ENCODE measurements at places on chromosomes 1 and 21.

- DNase-seq = no peak
These were observed 41.8 kb downstream of the XCL1 start for GRCh38 chr1:168617974-168618750.

GRCh38 chr1:5685446-5686040 is 306.7 kb downstream of the NPHP4 start:
- no peak for DNase-seq

GRCh38 chr1:2230781-2231531 is 2.8 kb downstream of the SKI start:
- DNase-seq = peak; percentile 74

DNA sequence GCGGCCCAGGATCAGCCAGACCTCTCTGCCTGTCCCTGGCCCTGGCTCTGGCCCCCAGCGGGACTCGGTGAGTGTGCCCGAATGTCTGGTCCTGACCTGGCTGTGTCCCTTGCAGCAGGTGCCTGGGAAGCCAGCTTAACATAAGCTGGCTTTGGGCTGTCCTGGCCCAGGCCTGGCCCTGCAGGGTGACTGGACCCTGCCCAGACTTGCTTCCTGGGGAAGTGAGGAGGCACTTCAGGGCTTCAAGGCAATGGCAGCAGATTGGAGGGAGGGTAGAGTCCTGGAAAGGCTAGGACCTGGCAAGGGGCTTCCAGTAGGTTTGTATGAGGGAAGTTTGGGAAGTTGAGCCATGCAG is 16.4 kb downstream of the RPS6KA1 start:
- no peak for DNase-seq

- DNase-seq = no peak
These were observed 2.6 kb downstream of the PTTG1IP start for GRCh38 chr21:44870748-44871495.

- no peak for DNase-seq
These were observed 57.9 kb upstream of the EDN2 start for GRCh38 chr1:41542196-41542930.

GRCh38 chr1:222794656-222795474 is 20.0 kb upstream of the DISP1 start:
- DNase-seq = no peak

GRCh38 chr1:203537806-203538464 is 44.0 kb downstream of the OPTC start:
- no peak for DNase-seq

- no peak for DNase-seq
These were observed 580.1 kb upstream of the ADGRL2 start for GRCh38 chr1:81220614-81221071.

- no peak for DNase-seq
These were observed 296.0 kb downstream of the TBX15 start for GRCh38 chr1:118692143-118692542.

GRCh38 chr1:37606481-37607263 is 10.9 kb upstream of the GNL2 start:
- DNase-seq = no peak

GRCh38 chr21:29053011-29053553 is 20.4 kb downstream of the CCT8 start:
- DNase-seq = no peak

DNA sequence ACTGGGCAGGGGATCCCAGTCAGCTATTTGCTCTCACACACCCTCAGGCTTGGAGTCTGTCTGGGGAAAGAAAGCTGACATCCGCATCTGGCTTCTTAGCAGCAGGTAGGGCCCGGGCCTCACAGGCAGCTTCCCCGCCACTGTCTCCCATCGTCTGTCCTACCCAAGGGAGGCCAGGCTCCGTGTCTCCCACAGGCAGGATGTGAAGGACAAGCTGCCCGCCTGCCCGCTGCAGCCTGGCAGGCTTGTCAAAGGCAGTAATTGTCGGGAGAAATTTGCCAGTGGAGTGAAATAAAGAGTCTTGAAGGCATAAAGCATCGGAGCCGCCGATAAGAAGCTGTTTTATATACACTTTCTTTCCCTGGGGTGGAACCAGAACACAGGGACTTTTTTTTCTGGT is 44.0 kb upstream of the DISP3 start:
- DNase-seq = no peak

GRCh38 chr1:110783292-110783918 is 89.5 kb upstream of the CD53 start:
- DNase-seq = peak; percentile 68

- no peak for DNase-seq
These were observed 289.1 kb upstream of the PLD5 start for GRCh38 chr1:242813490-242814091.

- DNase-seq = no peak
These were observed 117.8 kb downstream of the GLIS1 start for GRCh38 chr1:53621144-53621543.

GRCh38 chr21:35860189-35860869 is 200.0 kb downstream of the SETD4 start:
- no peak for DNase-seq

DNA sequence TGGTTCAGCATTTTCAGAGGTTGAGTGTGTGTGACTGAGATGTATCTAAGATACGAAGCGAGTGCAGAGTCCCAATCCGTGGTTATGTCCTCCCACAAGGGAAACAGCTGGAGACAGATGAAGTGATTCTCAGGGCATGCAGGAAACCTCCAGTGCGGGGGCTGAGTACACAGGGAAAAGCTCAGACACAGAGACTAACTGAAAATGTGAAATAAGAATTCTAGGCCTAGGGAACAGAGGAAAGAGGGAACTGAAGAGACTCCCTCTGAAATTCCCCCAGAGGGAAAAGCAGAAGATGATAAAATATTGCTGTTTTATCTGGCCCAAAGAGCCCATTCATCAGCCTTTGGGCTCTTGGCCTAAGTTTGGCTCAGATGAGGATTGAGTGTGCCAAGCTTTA is 116.8 kb downstream of the LRRC53 start:
- DNase-seq = no peak

- DNase-seq = no peak
These were observed 35.6 kb upstream of the ECE1 start for GRCh38 chr1:21325731-21326387.

GRCh38 chr1:6646499-6647148 is 22.0 kb downstream of the THAP3 start:
- DNase-seq = no peak

DNA sequence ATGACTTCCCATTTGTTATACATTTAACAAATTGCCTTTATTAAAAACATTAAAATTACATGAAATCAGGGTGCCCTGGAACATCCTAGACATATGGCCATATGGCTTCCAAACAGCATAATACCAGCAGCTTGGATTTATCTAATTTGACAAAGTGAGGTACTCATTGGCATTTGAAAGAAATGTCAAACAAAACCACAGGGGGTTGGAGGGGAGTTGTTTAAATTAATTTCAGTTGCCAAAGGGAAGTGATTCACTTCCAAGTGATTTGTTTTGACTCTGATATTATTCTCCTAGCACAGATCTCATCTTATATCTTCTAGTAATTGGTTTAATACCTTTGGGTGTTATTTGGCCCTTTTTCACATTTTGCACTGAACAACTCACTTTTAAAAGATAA is 24.5 kb upstream of the POU2F1 start:
- DNase-seq = no peak

- no peak for DNase-seq
These were observed 184.3 kb upstream of the LMO4 start for GRCh38 chr1:87144316-87144895.

- no peak for DNase-seq
These were observed 73.0 kb downstream of the BRINP2 start for GRCh38 chr1:177243773-177244172.

DNA sequence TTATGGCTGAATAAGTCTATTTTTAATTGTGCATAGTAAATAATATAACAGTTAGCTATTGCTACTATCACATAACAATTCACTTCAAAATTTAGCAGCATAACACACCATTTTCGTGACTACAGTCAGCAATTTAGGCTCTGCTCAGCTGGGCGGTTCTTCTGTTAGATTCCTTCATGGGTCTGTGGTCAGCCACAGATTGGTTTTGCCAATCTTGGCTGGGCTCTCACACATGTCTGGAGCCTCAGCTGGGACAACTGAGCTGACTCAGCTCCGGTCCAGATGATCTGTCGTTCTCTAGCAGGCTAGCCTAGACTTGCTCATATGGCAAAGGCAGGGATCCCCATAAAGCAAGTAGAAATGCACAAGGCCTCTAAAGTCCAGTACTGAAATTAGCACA is 15.1 kb upstream of the CDC42BPA start:
- DNase-seq = no peak

GRCh38 chr1:30290581-30290980 is 432.8 kb downstream of the MATN1 start:
- DNase-seq = no peak

GRCh38 chr1:34115233-34115632 is 49.8 kb downstream of the CSMD2 start:
- DNase-seq = no peak

- DNase-seq = no peak
These were observed 18.9 kb upstream of the VWA5B1 start for GRCh38 chr1:20271498-20272400.

DNA sequence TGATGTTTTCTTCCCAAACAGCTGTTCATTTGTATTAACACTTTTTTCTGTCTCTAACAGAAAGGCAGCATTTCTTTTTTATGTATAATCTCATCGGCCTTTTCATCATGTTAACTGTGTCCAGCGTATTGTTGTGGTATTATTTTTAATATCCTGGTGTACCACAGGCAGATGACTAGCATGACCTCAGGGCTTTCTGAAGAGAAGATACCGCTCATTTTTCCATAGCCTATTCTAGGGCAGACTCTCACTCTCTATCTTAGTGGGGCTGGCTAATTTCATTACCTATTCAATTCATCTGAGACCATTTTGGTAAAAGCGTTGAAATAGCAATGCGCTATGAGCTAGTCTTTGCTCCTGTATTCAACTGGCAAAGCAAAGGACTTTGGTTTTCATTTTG is 209.9 kb downstream of the SDCCAG8 start:
- DNase-seq = no peak

DNA sequence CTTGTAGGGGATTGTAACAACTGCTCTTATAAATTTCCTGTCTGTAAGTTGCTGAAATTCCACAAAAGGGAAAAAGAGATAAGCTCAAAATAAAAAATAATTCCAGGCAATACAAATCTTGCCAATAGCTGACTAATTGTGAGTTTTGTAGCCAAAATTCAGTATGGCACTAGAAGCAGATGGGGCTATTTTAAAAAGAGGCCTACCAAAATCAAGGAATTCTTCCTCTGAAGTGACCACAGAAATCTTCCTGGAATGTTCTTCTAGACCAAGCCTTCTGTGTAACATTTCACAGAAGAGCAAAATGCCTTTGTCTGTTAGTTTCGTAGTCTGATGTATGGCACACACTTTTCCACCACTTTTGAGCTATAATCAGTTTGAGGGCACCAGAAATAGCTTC is 127.6 kb downstream of the CYYR1 start:
- DNase-seq = no peak

DNA sequence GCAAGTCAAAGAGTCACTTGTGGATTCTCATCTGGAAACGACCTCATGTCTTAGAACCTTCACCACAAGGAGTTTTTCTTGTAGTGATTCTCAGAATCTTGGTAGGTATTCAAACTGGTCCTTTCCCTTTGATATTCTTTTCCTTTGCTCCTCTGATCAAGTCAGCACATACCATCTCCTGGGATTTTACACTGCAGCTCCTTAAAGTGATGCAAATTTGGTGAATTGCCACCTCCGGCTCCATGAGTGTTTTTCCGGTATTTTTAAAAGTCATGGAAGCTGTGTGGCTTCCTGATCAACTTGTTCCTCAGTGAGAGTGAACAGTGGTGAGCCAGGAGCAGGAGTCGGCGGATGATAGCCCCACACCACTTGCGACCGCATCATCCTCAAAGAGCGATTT is 182.1 kb upstream of the DAB1 start:
- no peak for DNase-seq
